Stimulated activated CD4-positive, alpha-beta T cell treated with anti-CD3 and anti-CD28 coated beads, Interleukin-1b, Interleukin-23, amount 100 ng/mL, for 4 hours (primary cell): ENCODE measurements at places on chromosomes 2 and 18.

- DNase-seq = no peak
Measured at GRCh38 chr18:78805840-78806239, 173.8 kb upstream of the SALL3 start.

DNA sequence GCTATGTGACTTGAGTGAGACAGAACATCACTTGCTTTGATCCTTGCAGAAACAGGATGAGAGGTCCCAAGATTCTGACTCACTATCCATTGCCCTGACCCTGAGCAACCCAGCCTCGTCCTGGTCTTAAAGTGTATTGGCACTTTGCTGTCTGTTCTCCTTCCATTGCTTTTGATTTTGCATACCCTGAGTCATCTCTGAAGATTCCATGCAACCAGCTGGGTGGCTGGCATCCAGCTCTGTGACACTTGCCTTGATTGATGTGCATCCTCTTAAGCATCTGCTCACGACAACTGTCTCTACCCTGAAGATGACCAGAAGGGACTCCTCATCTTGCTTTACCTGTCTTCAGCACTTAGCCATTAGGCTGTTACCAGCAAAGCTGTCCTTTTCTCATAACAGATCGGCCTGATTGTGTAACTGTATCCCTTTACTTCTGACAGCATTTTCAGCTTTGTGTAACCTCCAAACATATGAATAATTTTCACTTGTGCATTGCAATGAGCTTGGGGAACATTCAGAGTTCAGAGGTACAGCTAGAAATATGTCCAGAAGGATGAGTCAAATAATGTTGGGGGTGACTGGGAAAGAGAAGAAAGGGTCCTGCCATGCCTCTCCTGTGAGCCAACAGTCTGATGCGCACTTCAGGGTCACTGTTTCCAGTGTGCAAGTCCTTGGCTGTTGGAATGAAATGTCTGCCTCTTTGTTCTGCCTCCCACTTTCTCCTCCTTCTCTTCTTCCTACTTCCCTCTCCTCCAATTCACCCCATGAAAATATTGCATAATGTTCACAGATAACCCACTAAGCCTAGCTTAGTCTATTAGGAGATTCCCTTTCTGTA lies 249.7 kb upstream of the OSR1 start:
- DNase-seq = no peak

- no peak for DNase-seq
Measured at GRCh38 chr2:65061910-65062339, 5.7 kb downstream of the CEP68 start.

- DNase-seq = no peak
Measured at GRCh38 chr2:203599509-203599908, 64.4 kb upstream of the RAPH1 start.

DNA sequence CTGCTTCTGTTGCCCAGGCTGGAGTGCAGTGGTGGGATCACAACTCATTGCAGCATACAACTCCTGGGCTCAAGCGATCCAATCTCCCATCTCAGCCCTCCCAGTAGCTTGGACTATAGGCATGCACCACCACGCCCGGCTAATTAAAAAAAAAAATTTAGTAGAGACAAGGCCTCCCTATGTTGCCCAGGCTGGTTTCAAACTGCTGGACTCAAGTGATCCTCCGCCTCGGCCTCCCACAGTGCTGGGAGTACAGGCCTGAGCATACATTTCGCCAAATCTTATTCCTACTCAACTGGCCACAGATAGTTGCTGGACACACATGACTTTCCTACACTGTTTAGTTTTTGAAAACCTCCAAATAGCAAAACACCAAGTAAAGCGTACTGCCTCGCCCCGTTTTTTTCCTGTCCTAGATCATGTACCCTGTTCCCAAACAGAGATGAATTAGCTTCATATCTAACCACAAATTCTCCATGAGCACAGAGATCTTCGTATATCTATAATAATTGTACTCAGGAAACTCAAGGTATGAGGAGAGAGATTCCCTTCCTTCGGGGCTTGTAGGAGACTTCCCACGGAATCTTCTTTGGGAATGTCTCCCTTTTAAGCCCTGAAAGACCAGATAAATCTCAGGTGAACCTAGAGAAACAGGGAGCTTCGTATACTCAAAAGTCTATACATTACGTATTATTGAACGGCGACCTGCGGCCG lies 598 bp upstream of the C2orf69 start:
- DNase-seq = no peak

GRCh38 chr2:44358503-44358902 lies 2.8 kb downstream of the PREPL start:
- no peak for DNase-seq

DNA sequence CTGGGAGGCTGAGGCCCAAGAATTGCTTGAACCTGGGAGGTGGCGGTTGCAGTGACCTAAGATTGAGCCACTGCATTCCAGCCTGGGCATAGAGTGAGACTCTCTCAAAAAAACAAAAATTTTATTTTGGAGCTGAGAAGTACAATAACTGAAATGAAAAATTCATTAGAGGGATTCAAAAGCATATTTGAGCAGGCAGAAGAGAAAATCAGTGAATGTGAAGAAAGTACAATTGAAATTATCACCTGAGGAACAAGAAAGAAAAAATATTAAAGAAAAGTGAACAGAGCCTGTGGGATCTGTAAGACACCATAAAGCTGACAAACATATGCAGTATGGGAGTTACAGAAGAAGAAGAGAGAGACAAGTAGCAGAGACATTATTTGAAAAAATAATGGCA lies 137.1 kb downstream of the RAB3GAP1 start:
- DNase-seq = no peak

GRCh38 chr2:219286436-219287115 lies 7.4 kb downstream of the DNAJB2 start:
- no peak for DNase-seq

GRCh38 chr2:187124529-187124928 lies 275.6 kb upstream of the ZSWIM2 start:
- DNase-seq = no peak

DNA sequence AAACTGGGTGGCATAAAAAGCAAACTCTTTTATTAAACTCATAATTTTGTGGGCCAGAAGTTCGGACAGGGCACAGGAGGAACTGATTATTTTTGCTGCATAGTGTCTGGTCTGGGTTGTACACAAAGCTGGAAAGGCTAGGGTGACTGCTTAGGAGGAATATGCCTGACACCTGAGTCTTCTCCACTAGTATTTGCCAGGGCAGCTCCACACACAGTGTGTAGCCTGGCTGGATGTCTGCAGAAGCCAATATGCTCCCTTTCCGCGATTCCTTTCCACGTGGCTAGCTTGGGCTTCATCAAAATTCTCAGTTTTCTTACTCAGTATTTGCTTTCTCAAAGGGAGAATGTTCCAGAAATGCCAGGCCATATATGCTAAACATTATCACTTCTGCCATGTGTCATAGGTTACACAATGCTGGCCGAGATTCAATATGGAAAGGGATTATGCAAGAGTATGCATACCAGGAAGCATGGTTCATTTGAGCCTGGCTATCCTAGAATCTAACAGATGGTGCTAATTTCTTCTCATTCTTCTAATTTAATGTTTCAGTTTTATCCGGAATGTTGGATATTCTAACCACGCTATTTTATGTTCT lies 142.7 kb upstream of the DOK6 start:
- no peak for DNase-seq

GRCh38 chr2:88837511-88838160 lies 146.2 kb downstream of the RPIA start:
- DNase-seq = no peak

DNA sequence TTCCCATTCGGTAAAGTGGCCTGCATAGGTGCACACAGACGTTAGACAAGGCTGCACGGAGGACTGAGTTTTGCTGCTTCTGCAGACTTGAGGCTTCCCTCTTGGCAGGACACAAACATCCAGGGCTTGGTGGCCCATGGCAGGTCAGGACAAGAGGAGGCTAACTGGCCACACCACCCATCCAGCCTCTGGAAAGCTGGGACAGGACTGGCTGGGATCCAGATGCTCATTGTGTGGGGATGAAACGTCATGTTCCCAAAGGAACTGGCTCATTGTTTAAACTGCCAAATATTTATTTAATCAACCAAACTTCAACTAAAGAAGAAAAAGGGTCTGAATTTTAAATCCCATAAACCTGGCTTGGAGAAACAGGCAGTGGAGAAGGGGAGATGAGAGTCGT lies 239.1 kb upstream of the EPAS1 start:
- no peak for DNase-seq

- no peak for DNase-seq
Measured at GRCh38 chr2:127107622-127107999, 657 bp upstream of the BIN1 start.

DNA sequence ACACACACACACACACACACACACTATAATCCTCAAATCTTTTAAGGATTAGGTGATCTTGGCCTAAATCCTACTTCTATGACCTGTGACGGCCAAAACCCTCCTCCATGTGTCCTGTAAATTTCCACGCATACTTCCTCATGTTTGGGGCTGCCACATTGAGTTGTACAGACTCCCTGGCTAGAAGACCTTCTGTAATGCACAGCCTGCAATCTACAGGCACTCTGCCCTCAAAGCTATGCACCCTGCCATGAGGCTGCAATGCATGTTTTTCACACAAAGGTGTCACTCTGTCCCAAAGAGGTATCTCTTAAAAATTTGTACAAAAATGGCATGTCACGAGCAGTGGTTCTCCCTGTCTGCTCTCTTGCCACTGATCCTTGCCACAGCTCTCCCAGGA lies 26.4 kb upstream of the B4GALT6 start:
- DNase-seq = no peak

- DNase-seq = no peak
Measured at GRCh38 chr2:43100883-43101662, 125.3 kb downstream of the ZFP36L2 start.
